Anterior cingulate cortex (tissue), 58 donors: ENCODE measurements at places on chromosomes 12 and 14.
A peak's percentile ranks its signal among the peaks of the same experiment; 100 is the strongest.

DNA sequence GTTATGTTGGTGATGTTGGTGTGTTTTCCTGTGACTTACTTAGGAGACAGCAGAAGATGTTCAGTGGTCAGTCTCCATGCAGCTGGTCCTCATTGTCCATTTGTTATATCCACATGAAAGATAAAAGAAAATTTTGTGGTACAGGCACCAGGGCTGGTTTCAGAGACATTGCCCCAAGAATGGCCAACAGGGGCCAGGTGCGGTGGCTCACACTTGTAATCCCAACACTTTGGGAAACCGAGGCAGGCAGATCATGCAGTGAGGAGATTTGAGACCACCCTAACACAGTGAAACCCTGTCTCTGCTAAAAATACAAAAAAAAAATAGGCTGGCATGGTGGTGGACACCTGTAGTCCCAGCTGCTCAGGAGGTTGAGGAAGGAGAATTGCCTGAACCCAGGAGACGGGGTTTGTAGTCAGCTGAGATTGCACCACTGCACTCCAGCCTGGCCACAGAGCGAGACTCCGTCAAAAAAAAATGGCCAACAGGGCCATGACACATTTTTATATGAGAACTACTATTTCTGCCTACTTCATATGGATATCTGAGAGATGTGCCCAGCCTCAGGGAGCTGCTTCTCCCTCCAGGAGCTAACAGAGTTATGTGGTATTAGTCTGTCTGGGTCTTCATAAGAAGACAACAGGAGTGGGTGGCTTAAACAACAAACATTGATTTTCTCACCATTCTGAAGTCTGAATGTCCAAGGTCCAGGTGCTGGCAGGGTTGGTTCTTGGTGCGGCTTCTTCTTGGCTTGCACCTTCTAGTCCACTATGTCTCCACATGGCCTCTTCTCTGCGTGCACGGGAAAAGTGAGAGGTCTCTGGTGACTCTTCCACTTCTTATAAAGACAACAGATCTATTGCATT, 821.7 kb downstream of the TMEM121 start:
- no peak for DNase-seq

DNA sequence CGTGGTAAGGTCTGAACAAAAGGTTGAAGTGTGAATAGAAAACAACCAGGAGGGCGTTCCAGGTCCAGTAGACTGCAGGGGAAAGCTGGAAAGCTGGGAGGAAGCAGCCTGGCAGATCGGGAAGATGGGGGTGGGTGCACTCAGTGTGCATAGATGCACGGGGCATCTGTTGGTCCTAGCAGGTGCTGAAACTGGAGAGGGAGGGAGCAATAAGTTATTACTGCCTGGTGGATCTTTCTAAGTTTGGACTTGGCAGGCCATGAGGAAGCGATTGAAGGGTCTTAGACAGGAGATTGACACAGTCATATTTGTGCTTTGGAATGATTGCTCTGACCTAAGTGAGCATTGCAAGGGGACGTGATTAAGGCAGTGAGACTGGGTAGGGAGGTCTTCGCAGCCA, 194.4 kb downstream of the EFCAB11 start:
- DNase-seq: no peak

GRCh38 chr14:75141967-75142366, 15.1 kb upstream of the NEK9 start:
- no peak for DNase-seq

GRCh38 chr12:27554421-27555186, 30.6 kb downstream of the PPFIBP1 start:
- DNase-seq: peak; percentile 31

- DNase-seq: no peak
Measured at GRCh38 chr12:13103391-13104033, at the start of gene GSG1. Gene GSG1, minus strand, starts transcription at chr12:13103667. Its CDS starts 155 bp downstream, at chr12:13103512.

- DNase-seq: no peak
Measured at GRCh38 chr14:23009483-23009938, 432 bp downstream of the C14orf93 start.

- DNase-seq: no peak
Measured at GRCh38 chr14:69356903-69357543, 41.1 kb downstream of the ERH start.

DNA sequence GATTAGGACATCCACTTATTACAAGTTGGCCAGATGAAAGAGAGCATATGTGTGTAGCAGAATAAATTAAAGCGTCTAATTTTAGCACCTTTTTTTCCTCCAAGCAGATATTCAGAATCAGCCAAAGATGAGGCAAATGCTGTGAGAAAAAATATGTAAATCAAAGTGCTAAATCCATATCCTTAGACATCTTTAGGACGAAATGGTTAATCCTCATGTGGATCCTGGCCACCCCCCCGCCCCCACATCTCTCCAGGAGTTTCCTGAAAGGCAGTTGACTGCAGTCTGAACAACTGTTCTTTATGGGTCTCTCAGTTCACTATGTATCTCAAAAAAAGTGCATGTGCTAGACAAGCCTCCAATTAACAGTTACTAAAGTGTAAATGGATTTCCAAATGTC, 1768.1 kb upstream of the SEL1L start:
- no peak for DNase-seq

GRCh38 chr12:92065018-92065499, 80.6 kb downstream of the BTG1 start:
- peak; percentile 22 for DNase-seq

DNA sequence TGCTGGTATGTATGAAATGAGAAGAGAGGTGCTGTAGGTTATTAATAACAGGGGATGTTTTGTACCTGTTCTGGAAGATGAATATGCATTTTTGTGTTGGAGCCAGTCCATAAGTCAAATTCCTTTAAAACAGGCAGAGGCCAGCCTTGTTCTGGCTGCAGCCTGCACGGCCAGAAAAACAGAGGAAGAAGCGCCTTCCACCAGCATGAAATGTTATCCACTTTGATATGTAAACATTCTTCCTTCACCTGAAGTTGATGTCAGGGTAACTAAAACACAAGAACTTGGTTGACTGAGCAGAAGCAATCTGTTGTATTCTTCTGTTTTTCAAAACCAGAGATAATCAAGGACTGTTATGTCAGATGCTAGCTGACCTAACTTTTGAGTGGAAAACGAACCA, 237.9 kb upstream of the PLEKHG7 start:
- no peak for DNase-seq

GRCh38 chr12:92034858-92035401, 110.7 kb downstream of the BTG1 start:
- peak; percentile 5 for DNase-seq

- no peak for DNase-seq
Measured at GRCh38 chr12:76627346-76628135, 68.0 kb upstream of the OSBPL8 start.

- DNase-seq: no peak
Measured at GRCh38 chr12:119809023-119809422, 68.1 kb downstream of the CIT start.

DNA sequence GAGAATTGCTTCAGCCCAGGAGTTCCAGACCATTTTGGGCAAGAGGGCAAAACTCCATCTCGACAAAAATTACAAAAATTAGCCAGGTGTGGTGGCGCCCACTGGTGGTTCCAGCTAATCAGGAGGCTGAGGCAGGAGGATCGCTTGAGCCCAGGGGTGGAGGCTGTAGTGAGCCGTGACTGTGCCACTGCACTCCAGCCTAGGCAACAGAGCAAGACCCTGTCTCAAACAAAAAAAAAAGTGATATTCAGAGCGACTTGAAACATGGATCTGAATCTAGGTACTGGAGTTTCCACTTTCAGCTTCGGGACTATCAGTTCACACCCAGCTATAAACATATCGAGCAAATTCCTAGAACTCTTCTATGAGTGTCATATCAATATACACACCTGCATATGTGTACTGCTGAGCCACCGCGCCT, 16.3 kb upstream of the RNF34 start:
- DNase-seq: no peak

DNA sequence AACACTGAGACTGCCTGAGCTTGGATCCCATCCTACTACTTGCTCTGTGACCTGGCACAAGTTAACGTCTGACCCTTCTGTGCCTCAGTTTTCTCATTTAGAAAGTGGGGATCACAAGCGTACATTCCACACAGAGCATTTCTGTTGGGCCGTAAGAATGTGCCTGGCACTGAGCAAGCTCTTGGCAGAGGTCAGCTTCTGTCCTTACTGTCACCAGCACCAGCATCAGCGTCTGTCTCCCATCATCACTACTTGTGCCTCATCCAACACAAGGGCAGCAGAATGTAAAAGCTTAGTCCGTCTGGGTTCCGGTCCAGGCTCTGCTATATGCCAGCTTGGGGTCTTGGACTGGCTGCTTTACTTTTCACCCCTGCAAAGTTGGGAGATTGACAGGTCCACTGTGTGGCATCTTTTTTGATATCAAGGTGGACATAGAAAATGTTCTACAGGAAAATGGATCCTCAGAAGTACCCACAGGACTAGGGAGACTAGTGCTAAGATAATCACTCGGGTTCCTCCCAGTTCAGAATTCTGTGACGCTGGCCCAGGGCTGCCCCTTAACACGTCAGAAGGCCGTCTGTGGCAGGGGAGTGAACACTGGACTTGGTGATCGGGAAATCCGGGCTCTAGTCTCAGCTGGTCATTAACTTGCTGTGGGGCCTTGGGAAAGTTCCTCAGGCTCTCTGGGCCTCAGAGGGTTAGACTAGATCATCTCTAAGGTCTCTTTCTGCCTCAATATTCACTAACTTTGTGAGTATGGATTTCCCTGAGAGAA, 65.9 kb downstream of the CACNA1C start:
- no peak for DNase-seq

GRCh38 chr14:24694680-24695079, 60.7 kb upstream of the GZMB start:
- DNase-seq: no peak

DNA sequence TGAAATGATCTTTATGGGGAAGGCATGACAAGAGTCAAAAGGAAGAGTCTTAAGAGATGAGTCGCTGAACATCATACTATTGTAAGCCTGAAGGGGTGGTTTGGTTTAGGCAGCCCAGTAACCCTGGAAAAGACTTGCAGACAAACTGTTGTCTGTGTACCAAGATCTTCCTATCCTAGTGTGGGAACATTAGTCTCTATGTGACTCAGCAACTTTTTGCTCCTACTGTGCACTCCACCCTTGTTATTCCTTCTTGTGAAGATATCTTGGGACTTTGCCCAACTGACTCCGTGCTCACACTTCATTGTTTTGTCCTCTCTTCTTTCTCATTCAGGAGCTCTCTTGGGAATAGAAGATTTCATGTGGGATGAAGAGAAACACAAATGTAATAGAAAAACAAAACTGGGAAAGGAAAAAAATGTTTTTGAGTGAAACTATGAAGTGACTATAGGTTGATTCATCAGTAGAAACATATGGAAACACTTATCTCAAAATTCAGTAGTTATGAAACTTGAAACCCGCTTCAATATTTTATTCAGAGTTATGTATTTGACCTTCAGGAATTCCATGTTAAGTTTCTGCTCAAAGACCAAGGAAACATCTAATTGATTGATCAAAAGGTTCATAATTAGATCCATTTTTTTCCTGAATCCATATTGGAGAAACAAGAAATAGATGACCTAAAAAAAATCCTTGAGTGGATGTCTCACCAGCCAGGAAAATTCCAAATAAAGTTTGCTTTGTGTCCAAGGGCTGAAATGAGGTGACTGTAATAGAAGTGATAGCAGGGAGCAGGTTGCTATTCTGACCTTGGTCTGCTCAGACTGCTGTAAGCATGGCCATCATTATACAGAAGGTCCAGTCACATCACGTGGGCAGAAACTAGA, 67.2 kb downstream of the BTG1 start:
- no peak for DNase-seq

DNA sequence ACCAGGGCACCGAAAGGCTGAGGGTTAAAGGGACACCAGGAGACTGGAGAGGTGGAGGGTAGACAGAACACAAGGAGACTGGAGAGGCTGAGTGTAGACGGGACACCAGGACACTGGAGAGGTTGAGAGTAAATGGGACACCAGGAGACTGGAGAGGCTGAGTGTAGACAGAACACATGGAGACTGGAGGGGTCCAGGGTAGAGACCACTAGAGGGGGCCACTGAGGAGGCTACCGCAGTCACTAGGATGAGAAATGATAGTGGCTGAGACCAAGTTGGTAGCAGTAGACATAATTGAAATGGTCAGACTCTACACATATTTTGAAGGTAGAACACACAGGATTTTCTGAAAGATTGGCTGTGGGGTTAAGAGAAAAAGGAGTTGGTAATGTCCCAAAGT, 68.2 kb downstream of the PAH start:
- DNase-seq: no peak

GRCh38 chr12:125142601-125143000, 77.4 kb downstream of the AACS start:
- no peak for DNase-seq

DNA sequence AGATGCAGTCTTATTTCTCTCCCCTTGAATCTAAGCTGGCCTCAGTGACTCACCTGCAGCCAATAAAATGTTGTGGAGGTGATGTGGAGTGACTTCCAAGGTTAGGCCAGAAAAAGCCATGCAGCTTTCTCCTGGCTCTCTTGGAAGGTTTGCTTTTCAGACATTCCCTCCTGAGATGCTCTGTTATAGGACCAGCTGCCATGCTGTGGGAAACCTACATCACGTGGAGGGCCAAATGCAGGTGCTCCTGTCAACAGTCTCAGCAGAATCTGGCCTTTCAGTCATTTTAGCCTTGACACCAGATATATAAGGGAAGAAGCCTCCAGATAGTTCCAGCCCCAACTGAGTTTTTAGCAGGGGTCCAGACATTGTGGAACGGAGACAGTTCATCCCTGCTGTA, 38.1 kb upstream of the DACT1 start:
- DNase-seq: no peak

GRCh38 chr14:32984241-32984930, 45.7 kb downstream of the NPAS3 start:
- no peak for DNase-seq

GRCh38 chr12:10159280-10159679, 12.7 kb downstream of the OLR1 start:
- no peak for DNase-seq

- no peak for DNase-seq
Measured at GRCh38 chr12:52352951-52353350, 14.3 kb downstream of the KRT85 start.

GRCh38 chr12:95848575-95849388, 10.0 kb upstream of the SNRPF start:
- DNase-seq: no peak

DNA sequence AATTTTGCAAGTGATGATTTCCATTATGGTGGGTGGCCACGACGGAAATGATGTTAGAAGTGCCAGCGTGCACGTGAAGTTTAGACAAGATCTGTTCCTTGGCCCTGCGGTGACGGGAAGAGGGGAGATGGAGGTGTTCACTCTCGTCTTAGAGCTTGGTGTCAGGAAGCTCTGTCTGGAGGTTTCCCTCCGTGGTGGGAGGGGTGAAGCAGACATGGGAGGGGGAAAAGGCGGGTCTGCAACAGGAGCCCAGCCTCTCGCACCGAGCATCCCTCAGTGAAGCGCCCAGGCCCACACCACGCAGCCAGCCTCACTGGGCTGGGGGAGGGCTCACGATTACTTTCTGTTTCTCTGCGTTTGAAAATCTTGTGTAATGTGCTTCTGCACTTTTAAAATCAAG, 26.3 kb downstream of the EML1 start:
- DNase-seq: no peak

DNA sequence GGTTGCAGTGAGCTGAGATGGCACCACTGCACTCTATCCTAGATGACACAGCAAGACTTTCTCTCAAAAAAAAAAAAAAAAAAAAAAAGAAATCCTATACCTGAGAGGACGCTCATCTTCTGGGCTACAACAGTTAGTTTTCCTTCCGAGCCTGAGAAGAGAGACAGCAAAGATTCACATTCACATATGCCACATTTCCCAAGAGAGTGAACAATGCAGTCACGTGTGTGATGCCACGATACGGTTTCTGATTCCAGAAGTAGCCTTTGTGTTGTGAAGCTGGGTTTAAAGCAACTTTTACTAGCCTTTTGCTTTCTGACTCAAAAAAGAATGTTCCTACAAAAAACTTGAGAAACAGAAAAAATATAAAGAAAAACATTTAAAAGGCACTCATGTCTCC, 19.5 kb downstream of the GCN1 start:
- DNase-seq: no peak
